Activated CD4-positive, alpha-beta T cell treated with anti-CD3 and anti-CD28 coated beads for 1 hour (primary cell): ENCODE measurements at places on chromosomes 5 and 9.

GRCh38 chr9:96858018-96858573 is 3.8 kb upstream of the ZNF782 start:
- DNase-seq: no peak

- no peak for DNase-seq
Measured at GRCh38 chr5:6135977-6136376, 242.4 kb downstream of the MED10 start.

- DNase-seq: no peak
Measured at GRCh38 chr5:173967241-173967640, 21.7 kb upstream of the C5orf47 start.

GRCh38 chr9:104482921-104483570 is 21.0 kb upstream of the OR13F1 start:
- no peak for DNase-seq

DNA sequence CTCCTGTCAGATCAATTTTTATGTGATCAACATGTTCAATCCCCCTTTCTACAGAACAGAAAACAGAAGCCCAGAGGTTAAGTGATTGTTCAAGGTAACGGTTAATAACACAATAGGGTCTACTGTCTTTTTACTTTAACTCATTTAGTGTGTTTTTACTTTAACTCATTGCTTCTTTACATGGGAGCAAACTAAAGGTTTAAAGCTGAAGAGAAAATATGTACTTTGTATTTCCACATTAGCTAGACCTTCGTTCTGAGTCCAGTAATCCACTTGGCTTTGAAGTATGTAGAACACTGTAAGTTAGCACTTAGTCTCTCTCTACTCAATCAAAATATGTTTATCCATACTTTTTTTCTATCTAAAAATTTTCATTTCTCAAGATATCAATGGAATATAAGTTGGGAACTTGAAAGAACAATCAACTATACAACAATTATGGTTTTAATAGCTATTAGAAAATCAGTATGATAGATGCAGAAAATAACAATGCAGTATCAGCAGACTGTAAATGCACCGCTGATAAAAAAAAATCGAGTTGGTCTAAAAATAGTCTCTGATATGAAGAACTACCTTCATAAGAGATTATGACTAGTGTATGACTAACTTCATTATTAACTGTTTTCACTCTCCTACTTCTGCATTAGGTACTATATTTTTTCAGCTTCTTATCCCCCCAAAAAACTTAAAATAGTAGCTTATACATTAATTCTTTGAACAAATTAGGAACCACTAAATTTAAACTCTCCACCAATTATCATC is 20.6 kb downstream of the PGGT1B start:
- DNase-seq: no peak

GRCh38 chr9:114246558-114246957 is 76.3 kb upstream of the ORM1 start:
- no peak for DNase-seq

DNA sequence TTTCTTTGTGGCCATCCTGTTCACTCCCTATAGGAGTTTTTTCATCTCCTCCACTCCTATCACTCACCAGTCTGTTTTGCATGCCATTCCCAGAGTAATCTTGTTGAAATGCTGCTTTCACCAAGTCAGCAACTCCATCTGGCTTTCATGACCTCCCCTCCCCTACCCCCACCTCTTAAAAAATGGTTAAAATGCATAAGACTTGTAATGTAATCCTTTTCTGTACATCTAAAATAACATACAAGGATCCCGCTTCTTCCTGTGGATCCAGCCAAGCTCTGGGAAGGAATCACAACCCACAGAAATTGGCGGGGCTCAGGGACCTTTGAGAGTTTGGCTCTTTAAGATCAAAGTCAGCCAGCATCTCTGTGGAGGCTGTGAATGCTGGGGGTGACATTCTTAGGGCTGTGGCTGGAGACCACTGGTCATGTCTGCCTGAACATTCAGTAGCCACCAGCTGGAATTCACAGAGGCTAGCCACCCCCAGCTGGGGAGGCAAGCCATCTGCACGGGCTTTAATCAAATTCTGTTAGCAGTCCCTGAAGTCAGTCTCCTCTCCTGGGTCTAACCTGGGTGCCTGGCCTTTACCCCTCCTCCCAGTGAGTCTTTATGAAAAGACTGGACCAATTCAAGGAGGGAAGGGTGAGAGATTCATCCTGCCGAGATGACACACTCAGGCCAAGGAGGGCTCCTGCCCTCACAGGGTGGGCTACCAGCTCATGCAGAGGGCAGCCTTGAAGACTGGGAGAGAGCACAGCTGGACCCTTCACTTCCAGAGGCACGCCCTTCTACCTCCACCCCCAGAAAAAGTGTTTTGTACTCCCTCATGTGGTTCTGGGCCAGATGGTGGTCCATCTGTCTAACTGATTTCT is 132.9 kb downstream of the LIFR start:
- no peak for DNase-seq

- peak; percentile 55 for DNase-seq
Measured at GRCh38 chr9:131656356-131657036, 83.4 kb downstream of the RAPGEF1 start.

GRCh38 chr5:2207416-2208238 is 324.9 kb upstream of the IRX4 start:
- DNase-seq: no peak

DNA sequence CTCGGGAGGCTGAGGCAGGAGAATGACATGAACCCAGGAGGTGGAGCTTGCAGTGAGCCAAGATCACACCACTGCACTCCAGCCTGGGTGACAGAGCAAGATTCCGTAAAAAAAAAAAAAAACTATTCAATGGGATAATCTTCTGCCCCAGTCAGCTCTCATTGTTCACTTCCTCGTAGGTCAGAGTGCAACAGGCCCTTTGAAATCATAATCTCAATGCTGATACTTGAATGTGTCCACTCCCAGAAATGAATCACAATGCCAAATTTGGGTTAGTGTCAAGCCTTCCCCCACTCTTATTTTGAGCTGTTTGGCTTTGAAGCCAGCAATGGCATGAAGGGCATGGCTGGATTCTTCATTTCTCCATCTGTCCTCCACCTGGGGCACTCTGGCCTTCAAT is 610.3 kb upstream of the KLF4 start:
- no peak for DNase-seq

GRCh38 chr9:127263237-127263636 is 1.3 kb upstream of the GARNL3 start:
- DNase-seq: no peak

DNA sequence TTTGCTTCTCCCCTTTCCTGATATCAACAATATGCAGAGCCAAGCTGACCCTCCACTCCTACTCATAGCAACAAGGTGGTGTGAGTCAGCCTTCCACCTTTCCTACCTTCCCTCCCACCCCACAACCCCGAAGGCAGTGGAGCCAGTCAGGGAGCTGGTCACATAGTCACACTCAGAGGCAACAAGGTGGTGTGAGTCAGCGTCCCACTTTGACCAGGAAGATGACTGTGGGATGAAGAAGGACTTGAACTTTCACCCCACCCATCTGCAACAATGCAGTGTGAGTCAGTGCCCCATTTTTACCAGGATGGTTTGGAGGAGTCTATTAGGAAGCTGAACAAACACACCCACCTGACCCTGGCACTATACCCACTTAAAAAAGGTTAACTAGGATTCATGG is 30.1 kb upstream of the ZNF782 start:
- DNase-seq: no peak

GRCh38 chr5:138636398-138636944 is 61.3 kb upstream of the HSPA9 start:
- no peak for DNase-seq

- DNase-seq: no peak
Measured at GRCh38 chr5:139690064-139690802, 42.1 kb downstream of the CXXC5 start.
